Activated CD4-positive, alpha-beta memory T cell treated with anti-CD3 and anti-CD28 coated beads for 36 hours (primary cell): ENCODE measurements at places on chromosomes 11 and 22. TPM values are rescaled to one million over a fixed set of nuclear protein-coding genes. Genes with fewer than 3 reads are reported as not detected.

Gene MMP8
- not detected for total RNA-seq

Gene ZC3H12C
- total RNA-seq = 0.46 TPM

Gene FOLR2
- total RNA-seq = not detected

Gene MS4A6E
- not detected for total RNA-seq

Gene LRRC74B
- not detected for total RNA-seq

Gene TSGA10IP
- not detected for total RNA-seq

Gene C11orf91
- not detected for total RNA-seq

Gene UCP3
- total RNA-seq = 2.0 TPM

Gene DRD4
- total RNA-seq = 0.21 TPM

Gene RTCB
- total RNA-seq = 87.0 TPM

Gene ASRGL1
- 8.2 TPM for total RNA-seq

Gene GSTT4
- total RNA-seq = not detected

Gene SLC22A8
- total RNA-seq = not detected

Gene DRICH1
- 0.36 TPM for total RNA-seq

Gene C22orf42
- total RNA-seq = not detected

Gene RASSF10
- total RNA-seq = not detected

Gene MMP1
- total RNA-seq = not detected

Gene KCNQ1OT1
- 0.19 TPM for total RNA-seq

Gene KCNC1
- not detected for total RNA-seq

Gene SCGB2A2
- total RNA-seq = not detected

Gene ARHGAP32
- 3.7 TPM for total RNA-seq

Gene GSC2
- total RNA-seq = not detected

Gene CRACR2B
- total RNA-seq = 2.3 TPM

Gene MS4A15
- total RNA-seq = not detected

Gene MPEG1
- total RNA-seq = not detected

Gene F2
- not detected for total RNA-seq

Gene KRTAP5-10
- not detected for total RNA-seq

Gene TRIM3
- 6.4 TPM for total RNA-seq

Gene GLB1L2
- 4.1 TPM for total RNA-seq

Gene APOBEC3F
- 33.4 TPM for total RNA-seq

Gene LDHAL6A
- not detected for total RNA-seq

Gene SLC22A24
- not detected for total RNA-seq

Gene C11orf52
- total RNA-seq = not detected

Gene FBLN1
- total RNA-seq = not detected

Gene CBLIF
- not detected for total RNA-seq

Gene KBTBD3
- total RNA-seq = 7.7 TPM

Gene JHY
- 1.7 TPM for total RNA-seq

Gene MMP3
- not detected for total RNA-seq

Gene ARHGAP8
- 0.73 TPM for total RNA-seq

Gene MYBPC3
- total RNA-seq = not detected

Gene C1QTNF6
- total RNA-seq = 11.1 TPM

Gene TP53I11
- 17.6 TPM for total RNA-seq

Gene MFRP
- total RNA-seq = not detected

Gene SLC6A5
- not detected for total RNA-seq

Gene OR8D4
- not detected for total RNA-seq

Gene GVQW3
- total RNA-seq = 2.3 TPM

Gene BATF2
- not detected for total RNA-seq

Gene RRM1
- total RNA-seq = 203 TPM

Gene MS4A14
- not detected for total RNA-seq

Gene OVOL1
- total RNA-seq = not detected

Gene BTG4
- total RNA-seq = not detected
